ENCODE measurements at places on chromosomes 6 and 20.

GRCh38 chr6:161235776-161236633 is 37.9 kb downstream of the AGPAT4 start:
- DNase-seq: no peak

DNA sequence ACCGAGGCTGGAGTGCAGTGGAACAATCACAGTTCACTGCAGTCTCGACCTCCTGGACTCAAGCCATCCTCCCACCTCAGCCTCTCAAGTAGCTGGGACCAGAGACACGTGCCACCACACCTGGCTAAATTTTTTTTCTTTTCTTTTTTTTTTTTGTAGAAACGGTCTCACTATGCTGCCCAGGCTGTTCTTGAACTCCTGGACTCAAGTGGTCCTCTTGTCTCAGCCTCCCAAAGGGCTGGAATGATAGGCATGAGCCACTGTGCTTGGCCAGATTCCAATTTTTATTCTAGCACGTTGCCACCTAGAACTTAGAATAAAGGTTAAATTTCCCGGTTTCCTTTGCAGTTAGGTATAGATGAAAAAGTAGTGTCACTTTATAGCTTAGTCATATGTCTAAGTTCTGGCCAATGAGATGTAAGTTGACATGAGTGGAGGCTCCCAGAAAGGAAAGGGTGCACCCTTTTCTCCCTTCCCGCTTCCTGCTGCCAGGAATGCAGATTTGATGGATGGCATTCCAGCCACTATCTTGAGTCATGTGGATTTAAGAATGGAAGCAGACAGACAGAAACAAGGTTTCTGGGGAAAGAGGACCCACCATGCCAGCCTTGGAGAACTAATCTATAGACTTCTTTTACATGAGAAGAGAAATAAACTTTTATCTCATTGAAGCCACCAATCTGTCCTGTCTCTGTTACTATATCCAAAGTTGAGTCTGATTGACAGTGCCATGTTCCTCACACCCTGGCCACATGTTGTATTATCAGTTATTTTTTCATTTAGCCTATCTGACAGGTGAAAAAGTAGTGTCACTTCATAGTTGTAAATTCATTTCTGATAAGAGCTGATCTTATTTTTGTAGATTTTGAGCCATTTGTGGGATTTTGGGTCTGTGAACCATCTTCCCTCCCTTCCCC is 60.6 kb upstream of the NCOA3 start:
- peak; percentile 60 for DNase-seq

DNA sequence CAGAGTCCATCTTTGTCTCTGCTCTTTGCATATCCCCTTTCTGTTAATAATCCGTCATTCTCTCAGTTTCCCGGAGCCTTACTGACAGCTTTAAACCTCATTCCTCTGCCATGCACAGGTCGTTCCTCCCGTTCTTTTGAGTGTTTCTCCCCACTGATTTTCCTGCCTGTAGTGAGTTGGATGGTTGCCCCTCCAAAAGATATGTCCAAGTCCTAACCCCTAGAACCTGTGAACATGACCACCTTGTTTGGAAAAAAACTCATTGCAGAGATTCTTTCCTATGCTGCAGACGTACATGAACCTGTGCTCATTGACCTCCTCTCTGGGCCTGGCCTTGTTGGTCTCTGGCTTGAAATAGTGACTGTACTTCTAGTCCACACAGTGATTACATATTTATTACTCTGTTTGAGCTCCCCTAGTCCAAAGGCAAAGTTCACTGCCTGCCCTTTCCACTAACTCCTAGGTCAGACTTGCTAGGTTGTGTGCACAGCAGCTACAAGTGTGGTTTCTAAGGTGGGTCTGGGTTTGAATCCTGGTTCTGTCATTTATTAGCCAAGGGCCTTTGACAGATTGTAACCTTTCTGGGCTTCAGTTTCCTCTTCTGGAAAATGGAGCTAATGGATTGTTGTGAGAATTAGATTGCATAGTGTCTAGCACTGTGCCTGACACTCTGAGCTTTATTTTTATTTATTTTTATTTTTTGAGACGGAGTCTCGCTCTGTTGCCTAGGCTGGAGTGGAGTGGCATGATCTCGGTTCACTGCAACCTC is 29.3 kb downstream of the PPARD start:
- DNase-seq: no peak

DNA sequence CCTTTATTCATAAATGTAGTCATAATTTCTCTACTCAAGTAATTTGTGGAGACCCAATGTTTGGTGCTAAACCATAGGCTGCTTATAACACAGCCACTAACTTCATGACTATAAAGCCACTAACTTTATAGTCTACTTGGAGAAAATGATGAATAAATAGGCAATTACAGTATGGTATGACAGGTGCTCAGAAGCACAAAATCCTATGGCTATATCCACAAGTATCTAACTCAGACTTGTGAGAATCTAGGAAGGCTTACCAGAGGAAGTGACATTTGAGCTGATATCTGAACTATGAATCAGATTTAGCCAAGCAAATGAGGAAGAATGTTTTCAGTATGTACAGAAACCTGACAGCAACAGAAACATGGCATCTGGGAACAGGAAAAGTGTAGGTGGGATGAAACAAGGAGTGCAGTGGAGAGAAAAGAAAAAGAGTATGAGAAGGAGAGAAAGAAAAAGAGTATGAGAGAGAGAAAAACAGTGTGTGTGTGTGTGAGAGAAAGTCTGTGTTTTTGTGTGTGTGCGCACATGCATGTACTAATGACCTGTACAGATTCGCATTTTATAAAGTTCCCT is 59.9 kb downstream of the REV3L start:
- DNase-seq: no peak

GRCh38 chr20:35604449-35604747 is 11.2 kb upstream of the SPAG4 start:
- DNase-seq: no peak

GRCh38 chr6:4883298-4883697 is 107.1 kb downstream of the CDYL start:
- DNase-seq: no peak

DNA sequence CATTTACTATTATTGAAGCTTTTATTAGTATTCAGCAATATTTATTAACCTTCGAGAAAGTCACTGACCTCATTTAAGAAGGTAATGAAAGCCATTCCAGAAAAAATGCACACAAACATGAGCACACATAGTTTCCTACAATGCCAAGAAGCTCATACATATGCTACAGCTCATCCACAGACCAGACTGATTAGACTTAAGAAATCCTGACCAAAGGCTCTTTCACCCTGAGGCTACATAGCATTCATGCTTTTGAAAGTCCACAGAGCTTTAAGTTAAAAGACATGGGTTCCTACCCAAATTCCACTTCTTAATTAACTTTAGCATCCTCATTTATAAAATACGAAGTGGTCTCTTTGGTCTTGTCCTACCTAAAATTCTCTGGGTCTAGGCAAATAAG is 430.4 kb downstream of the TBC1D32 start:
- DNase-seq: no peak

DNA sequence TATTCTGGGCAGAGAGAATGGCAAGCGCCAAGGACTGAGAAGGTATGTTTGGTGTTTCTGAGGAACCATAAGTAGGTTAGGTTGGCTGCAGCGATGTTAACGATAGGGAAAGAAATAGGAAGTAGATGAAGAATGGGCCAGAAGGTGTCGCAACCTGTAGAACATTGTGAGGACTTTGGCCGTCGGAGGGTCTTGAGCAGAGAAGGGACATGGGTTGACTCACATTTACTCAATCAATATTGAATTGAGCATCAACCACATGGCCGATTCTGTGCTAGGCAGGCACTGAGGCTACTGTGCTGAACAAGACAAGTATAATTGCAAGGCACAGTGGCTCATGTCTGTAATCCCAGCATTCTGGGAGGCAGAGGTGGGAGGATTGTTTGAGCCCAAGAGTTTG is 26.8 kb upstream of the RPN2 start:
- no peak for DNase-seq

DNA sequence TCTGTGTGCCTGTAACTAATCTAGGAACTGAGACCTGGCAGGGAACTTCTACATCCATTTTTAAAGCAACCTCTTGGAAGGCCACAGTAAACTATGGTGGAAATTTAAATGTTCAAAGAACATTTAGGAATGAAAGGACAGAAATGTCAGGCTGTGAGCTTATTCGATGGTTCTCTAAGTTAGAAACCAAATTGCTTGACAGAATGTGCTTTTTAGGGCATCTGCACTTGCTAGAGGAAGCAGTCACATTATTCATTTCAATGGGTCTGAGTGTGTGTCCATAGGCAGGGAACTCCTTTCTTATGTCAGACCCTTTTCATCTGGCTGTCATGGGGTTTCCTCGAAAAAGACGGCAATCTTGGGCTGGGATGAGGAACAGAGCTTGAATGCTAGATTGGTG is 84.4 kb downstream of the PPP1R14C start:
- DNase-seq: no peak

DNA sequence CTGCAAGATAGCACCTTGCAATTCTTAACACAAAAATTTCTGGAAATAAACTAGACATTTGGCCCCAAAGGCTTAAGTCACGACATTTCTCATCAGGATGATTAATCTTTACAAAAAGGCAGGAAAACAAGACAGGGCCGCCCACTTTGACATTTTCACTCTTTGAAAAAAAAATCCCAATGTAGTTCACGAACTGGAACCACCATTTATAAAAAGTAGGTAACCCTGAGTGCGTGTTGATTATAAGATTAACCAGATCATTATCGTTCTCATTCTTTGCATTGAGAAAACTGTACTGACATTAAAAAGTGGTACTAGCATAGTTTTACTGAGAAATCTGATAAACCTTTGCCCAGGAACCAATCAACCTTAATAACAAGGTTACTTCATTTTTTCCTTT is 108.8 kb downstream of the HUS1B start:
- no peak for DNase-seq

- no peak for DNase-seq
Measured at GRCh38 chr6:93902517-93902916, 483.2 kb upstream of the EPHA7 start.

GRCh38 chr6:31383149-31383548 is 20.2 kb upstream of the MICA start:
- DNase-seq: peak; percentile 46

GRCh38 chr6:52724042-52724405 is 39.3 kb downstream of the GSTA2 start:
- DNase-seq: peak; percentile 21

DNA sequence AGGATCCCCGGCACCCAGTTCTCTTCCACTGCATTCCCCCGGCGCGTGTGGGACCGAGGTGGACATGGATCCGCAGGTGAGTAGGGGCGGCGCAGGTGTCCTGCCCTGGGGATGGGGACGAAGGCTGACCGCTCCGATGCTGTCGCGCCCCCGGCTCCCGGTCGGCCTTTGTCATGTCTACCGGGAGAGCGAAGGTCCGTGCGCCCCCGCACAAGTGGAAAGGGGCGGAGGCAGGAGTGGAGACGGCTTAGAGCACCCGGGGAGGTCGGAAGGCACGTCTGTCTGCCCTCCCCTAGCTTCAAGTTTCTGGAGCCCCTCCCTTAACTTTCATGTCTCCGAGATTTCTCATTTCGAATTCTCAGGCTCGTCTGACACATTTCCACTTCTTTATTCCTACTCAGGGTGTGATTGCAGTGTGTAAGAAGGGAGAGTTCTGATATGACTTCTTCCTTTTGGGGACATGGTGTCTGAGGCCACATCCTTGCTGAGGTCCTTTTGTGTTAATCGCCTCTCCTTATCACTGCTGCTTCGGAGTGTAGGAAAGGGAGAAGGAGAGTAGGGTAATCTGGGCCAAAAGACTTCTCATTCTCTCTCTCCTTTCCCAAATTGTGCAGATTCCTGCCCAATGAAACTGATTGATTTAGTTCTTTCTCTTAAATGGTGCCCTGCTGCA is 435 bp downstream of the KIFC1 start:
- DNase-seq: no peak

- no peak for DNase-seq
Measured at GRCh38 chr6:151351146-151351700, 40.1 kb downstream of the ZBTB2 start.

GRCh38 chr6:34600796-34601195 is 44.7 kb upstream of the SPDEF start:
- no peak for DNase-seq

DNA sequence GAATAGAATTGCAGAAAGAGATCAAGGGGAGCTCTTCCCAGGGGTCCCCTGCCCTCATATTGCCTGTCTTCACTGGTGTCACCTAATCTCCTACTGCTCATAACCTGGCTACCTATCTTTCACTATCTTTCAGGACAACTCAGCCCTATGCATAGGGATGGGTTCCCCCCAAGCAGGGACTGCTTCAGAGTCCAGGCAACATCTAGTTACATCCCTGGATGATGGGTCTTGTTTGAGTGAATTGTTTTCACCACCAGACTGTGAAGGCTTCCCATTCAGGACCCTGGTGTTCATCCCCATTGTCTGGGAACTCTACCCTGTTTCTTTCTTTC is 850 bp upstream of the HECA start:
- DNase-seq: no peak

- peak; percentile 1 for DNase-seq
Measured at GRCh38 chr6:119858901-119859300, 509.3 kb upstream of the MAN1A1 start.

- DNase-seq: no peak
Measured at GRCh38 chr6:48957781-48958180, 505.3 kb downstream of the MMUT start.

DNA sequence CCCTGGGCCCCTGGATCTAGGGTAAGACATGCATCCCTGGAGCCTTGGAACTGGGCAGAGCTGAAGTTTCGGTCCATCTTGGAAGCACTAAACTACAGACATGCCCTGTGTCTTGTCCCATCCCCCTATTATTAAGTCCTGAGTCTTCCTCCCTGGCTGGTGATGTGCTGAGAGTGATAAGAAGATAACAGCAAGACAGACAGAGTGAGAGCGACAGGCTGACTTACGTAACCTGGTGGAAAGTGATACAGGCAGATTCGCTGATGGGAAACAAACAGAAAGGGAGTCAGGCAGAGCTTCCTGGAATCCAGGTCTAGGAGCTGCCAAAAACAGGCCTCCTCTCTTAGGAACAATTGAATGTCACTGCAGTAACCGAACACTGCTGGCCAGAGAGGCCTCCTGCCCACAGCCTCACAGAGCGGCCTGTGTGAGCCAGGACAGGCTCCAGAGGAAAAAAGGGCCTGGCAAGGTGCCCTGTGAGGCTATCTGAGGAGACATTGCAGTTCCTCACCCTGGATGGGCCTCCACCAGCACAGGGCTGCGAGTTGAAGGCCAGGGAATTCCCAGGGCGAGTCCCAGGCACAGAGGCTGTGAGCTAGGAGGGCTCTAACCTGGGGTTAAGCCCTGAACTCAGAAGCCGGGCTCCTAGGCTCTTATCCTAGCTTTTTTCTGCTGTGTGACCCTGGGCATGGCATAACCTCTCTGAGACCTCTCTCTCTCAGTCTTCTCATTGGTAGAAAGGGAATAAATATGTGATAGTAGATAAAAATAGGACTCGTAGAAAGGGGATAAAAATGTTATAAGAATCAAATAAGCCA is 34.2 kb upstream of the B4GALT5 start:
- DNase-seq: no peak

DNA sequence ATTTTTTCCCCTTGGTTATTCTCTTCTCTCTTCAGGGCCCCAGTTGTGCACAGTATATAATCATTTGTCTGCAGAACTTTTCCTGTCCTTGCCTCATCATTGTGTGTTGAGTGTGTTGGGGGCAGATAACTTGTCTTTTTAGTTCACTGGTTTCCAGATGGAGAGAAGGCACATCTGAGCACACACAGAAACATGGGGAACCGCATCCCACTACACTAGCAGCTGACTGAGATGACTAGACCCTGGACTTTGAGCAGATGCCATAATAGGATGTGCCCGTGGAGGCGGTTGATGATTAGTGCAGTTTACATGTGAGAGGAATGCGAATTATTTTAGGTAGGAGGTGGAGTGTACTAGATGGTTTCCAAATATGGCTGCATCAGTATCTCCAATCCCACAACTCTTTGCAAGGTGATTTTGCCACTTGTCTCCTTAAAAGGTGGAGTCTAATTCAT is 26.5 kb upstream of the SH3BGRL2 start:
- DNase-seq: peak; percentile 7

Measured in H54 (cell line).